ENCODE measurements at places on chromosomes 12 and 14.
A peak's percentile ranks its signal among the peaks of the same experiment; 100 is the strongest.

GRCh38 chr14:64737391-64738280, 33.4 kb downstream of the PLEKHG3 start:
- DNase-seq, result peak; percentile 45

DNA sequence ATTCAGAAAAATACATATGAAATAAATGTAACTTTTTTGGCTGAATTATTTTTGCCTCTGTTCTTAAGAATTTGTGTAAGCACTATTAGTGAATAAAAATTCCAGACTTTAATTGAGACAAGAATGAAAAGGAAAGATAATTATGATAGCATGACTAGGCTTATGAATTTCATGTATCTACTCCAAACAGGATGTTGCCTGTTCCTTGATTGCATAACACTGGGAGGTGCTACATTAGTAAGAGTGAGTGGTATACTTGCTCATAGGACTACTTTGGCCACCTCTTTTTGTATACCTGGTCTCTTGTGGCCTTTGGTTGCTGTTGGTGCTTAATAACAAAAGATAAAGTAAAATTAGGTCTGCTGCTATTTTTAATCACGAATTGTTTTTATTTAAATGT, 112.8 kb downstream of the NAV3 start:
- DNase-seq, result no peak

DNA sequence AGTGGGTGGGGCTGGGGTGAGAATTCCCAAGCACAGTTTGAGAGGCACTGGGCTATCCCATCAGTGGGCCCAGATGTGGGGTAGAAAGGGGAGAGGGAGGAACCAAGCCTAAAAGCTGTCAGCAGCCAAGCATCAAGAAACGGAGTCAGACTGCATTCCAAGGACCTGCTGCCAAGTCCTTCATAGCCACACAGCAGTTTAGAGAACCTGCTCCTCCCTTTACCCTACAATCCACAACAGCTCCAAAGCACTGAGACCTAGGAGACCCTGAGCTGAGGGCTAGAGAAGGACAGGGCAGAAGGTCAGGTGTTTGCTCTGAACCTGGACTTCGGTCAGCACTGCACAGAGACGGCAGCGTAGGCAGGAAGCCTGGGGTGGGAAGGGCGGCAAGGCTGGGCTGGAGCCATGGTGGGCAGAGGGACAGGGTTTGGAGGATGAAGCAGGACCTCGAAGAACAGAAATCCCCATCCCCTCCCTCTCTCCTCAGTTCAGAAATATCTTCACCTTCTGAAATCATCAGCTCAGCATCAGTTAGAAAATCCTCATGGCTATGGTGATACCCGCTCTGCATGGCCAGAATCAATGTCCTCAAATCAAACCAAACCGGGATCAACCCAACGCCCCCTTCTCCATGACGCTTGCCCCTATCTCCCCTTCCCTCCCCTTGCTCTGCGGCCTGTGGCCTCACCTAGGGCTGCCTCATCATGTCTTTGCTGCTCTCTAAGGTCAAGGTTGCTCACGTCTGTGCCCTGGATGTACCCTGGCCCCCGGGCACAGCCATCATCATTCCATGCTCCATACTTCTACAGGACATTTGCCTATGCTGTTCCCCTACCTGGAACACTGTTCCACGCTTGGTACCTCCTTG, 12.9 kb upstream of the SERPINA4 start:
- DNase-seq, result no peak

DNA sequence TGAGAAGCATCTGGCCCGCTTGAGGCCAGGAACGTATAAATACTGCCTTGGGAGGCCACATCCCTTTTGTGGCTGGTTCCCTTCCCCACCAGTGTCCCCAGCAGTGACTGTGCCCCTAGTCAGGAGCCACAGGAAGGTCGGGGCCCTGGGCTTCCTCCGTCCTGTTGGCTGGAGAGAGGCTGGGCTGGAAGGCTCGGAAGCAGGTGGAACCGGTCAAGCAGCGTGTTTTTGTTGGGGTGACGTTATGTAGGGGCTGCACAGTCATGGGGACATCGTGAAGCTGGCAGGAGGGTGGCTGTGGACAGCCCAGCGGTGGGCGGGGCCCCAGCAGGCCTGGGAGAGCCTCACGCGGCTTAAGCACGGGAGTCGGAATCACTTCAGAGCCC, 10.1 kb downstream of the XRCC3 start:
- no peak for DNase-seq

- DNase-seq, result no peak
These were observed 1345.6 kb downstream of the FSCB start for GRCh38 chr14:43161477-43161876.

- no peak for DNase-seq
These were observed 218.6 kb downstream of the ESR2 start for GRCh38 chr14:64075613-64076005.

DNA sequence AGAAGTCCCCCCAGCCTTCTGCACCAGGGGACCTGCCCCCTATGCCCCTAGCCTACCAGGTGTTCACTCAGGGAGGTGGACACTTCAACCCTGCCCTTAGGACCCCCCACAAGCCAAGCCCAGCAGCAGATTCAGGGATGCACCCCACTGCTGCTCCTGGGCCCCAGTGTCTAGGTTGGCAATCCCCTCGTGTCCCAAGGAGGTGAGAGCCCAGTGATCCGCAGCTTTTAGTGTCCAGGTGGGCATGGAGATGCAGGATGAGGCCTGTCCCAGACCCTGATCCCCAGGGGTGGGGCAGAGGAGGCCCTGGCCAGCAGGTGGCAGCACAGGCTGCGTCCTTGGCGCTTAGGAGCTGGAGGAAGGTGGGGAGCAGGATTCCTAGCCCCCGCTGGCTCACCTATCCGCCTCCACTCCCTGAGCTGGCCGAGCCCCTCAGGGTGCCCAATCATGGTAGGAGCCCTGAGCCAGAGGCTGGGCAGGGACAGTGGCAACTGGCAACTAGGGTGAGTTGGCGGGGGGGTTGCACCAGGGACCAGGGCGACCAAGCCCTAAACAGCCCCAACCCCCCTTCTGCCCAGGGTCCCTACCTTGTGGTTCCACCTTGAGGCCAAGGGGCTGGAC, 4.1 kb downstream of the CKB start:
- DNase-seq, result peak; percentile 79

- DNase-seq, result no peak
These were observed 77.5 kb downstream of the PHLDA1 start for GRCh38 chr12:75954041-75954440.

DNA sequence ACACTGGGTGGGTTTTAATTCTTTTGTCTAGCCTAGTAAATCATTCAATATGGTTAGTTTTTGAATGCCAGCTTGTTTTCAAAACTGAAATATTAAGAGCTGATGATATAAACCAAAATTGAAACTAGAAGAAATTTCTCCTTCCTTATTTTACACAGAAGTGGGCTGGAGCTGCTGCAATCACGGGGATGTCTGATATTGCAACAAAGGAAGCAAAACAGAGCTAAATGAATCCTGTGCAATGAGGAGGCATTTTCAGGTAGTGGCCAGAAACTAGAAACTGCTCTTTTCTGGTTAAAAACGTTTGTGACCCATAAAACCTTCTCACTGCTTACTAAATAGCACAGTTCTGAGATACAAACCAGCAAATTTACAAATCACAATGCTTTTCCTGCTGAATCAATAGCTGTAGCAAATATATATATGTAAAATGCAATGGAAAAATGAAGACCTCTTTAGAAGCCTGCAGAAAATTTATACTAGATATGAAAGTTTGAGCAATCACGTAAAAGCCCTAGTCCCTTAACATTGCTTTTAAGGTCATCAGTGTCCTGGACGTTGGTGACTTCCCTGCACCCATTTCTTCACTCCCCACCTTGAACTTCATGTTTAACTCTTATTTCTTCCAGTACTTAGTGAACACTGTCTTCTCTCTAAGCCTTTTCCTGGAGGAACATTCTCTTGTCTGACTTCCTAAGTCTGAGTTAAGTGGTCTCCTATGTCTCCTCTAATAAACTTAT, 15.9 kb upstream of the LRRK2 start:
- DNase-seq, result no peak

DNA sequence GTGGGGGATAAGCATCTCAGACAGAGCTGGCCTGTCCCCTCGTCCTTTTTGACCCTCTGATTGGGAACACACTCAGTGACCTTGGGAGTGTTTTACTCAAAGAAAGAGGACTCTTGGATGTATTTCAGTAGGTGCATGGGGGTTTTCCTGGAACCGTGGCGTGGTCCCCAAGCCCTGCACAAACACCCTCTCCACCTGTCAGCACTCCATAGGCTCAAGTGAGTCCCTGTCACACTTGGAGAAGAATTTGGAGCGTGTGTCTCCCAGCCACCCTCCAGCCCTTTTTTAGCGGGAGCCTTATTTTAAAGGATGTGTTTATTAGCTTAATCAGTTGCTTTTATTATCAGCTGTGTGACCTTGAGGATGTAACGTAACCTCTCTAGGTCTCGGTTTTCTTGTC, 37.3 kb upstream of the TBX3 start:
- DNase-seq, result no peak

DNA sequence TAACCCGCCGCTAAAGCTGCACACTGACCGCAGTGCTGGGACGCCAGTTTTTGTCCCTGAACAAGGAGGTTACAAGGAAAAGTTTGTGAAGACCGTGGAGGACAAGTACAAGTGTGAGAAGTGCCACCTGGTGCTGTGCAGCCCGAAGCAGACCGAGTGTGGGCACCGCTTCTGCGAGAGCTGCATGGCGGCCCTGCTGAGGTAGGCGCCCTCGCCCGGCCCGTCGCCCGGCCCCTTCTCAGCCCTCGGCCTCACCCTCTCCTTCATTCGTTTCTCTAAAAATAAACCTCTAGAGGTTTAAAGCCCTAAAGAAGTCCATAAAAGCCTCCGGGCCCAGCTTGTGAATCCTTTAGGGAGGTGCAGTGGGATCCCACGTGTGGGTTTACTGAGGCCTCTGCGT, 52.2 kb upstream of the AMN start:
- DNase-seq, result no peak

- DNase-seq, result no peak
These were observed 48.8 kb upstream of the VRK1 start for GRCh38 chr14:96748362-96748761.

- DNase-seq, result no peak
These were observed 30.1 kb upstream of the DHRS7 start for GRCh38 chr14:60195179-60195810.

- no peak for DNase-seq
These were observed 88.2 kb upstream of the PAWR start for GRCh38 chr12:79778802-79779448.

- no peak for DNase-seq
These were observed 27.3 kb upstream of the KLRF1 start for GRCh38 chr12:9799961-9800360.

- no peak for DNase-seq
These were observed 191.4 kb downstream of the KTN1 start for GRCh38 chr14:55771242-55771981.

DNA sequence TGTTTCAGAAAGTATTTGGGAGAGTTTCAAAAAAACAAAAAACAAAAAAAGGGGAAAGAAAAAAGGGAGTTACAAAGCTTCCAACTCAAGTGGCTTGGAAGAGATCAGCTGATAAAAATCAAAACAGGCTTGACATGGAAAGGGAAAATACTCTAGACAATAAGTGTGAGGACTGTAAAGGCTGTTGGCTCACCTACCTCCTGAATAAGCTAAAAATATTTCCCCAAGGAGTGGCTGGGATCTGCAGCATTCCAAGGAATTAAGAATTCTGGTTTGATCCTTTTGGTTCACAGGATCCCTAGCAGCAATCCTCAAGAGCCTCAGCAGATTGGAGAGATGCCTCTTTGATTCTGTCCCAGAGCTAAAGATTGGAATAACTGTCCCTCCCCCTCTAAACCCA, 11.2 kb upstream of the AJUBA start:
- DNase-seq, result no peak

GRCh38 chr12:47730341-47730744, 5.1 kb upstream of the ENDOU start:
- DNase-seq, result no peak

- DNase-seq, result no peak
These were observed 1541.7 kb upstream of the FLRT2 start for GRCh38 chr14:83988275-83988674.

- DNase-seq, result no peak
These were observed 207.9 kb downstream of the BMP4 start for GRCh38 chr14:53748691-53749090.

DNA sequence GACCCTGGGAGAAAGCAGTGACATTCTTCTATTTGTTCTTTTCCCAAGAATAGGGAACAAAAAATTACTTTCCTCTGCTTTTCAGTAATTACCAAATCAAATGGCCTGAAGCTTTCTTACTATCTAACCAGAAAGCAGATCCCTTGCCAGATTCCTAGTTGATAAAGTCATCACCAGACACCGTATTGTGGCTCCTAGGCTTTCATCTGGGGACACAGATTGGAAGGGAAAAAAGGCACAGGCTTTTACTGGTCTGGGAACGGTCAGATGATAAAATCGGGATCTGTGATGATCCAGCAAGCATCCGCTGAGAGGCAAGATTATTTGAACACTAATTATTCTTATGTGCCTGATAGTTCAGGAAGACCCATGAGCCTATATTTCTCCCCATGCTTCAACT, 79.1 kb upstream of the BCL2L14 start:
- no peak for DNase-seq

DNA sequence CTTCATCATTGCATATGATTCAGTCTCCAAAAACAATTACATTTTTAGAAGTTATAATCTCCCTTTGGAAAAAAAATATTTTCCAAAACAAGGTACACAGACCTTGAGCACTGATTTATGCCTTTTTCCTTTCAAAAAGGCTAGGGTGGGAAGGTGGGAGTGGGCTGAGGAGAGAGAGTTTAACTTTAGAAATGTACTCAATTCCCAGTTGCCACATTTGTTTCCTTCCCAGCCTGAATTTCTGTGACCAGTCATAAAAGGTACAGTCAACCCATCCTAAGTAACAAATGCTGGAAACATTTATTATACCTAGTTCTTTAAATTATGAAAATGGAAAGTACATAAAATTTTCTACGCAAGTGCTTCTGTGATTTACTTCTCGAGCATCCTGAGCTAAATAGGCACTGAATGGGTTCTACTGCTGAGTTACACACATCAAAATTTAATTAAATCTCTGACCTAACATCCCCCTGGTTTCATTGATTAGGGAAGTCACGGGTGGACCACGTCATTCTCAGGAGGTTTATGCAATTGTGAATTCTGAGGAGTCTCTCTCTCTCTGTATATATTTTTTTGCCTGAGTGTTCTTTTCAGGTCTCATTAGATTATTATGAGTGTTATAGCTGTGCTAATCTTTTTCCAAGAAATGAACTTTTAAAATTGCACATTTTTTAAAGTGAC, 371.8 kb downstream of the BTG1 start:
- no peak for DNase-seq

GRCh38 chr12:94819011-94819410, 168.7 kb upstream of the TMCC3 start:
- no peak for DNase-seq

GRCh38 chr12:104342635-104343249, 39.2 kb downstream of the EID3 start:
- no peak for DNase-seq

GRCh38 chr12:89882050-89882449, 173.4 kb upstream of the ATP2B1 start:
- no peak for DNase-seq

- no peak for DNase-seq
These were observed 303.9 kb downstream of the CACNA1C start for GRCh38 chr12:2356601-2357125.
